ENCODE measurements at places on chromosomes 12 and 14. TPM values are rescaled to one million over a fixed set of nuclear protein-coding genes. Genes with fewer than 3 reads are reported as not detected.

DNA sequence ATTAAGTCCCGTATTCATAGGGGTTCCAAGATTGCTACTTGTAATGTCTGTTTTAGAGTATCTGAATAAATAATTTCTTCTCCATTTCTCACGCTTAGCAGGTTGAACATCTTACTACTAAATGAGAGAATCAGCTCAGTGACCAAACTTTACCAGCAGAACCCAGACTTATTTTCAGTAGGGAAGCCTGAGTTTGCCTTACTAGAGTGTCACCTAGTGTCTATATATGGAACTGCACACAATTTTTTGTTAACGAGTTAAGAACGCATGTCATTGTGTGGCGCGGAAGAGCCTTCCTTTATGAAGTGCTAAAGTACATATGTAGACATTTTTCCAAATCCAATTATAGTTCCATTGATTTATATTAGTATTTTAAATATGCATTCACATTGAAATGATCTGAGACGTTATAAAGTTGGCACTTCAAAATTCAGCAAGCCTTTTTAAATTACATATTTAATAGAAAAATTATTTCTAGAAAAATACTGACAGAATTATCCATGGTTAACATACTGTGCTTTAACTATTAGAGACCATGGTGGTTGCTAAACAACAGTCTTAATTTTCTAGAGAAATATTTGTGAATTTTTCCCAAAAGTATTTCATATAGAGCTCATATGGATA is 88.3 kb downstream of the RPS29 start:
- H3K4me3 ChIP-seq = no peak overlapping the region
- H3K36me3 ChIP-seq = no peaks in the 10 kb centered on the region
- H3K27me3 ChIP-seq = peaks cover 7% of the 10 kb centered on the region
- DNase-seq = no peak

The NRIP2 gene
- 0.48 TPM for total RNA-seq

The GPRC5D gene
- 97.6 TPM for total RNA-seq

- H3K36me3 ChIP-seq = no peaks in the 10 kb centered on the region
- H3K27me3 ChIP-seq = no peaks in the 10 kb centered on the region
- no peaks in the 10 kb centered on the region for H3K4me1 ChIP-seq
- H3K4me3 ChIP-seq = no peak overlapping the region
Measured at GRCh38 chr12:24088751-24089509, 139.5 kb upstream of the SOX5 start.

GRCh38 chr14:21257394-21257909 is 11.8 kb downstream of the HNRNPC start:
- H3K4me1 ChIP-seq = peaks cover 56% of the 10 kb centered on the region
- H3K4me3 ChIP-seq = no peak overlapping the region
- no peak for DNase-seq

- peak overlapping the region; percentile 17 for H3K27ac ChIP-seq
- no peaks in the 10 kb centered on the region for H3K27me3 ChIP-seq
- peaks cover 15% of the 10 kb centered on the region for H3K4me1 ChIP-seq
- no peak for DNase-seq
Measured at GRCh38 chr14:55780156-55780946, 200.3 kb downstream of the KTN1 start.

The NOS1 gene
- total RNA-seq = 15.4 TPM

GRCh38 chr14:30849354-30849753 is 25.0 kb upstream of the COCH start:
- H3K4me3 ChIP-seq = no peak overlapping the region
- H3K27ac ChIP-seq = no peak overlapping the region
- H3K4me1 ChIP-seq = no peaks in the 10 kb centered on the region
- no peaks in the 10 kb centered on the region for H3K27me3 ChIP-seq

The SPIC gene
- not detected for total RNA-seq

The FITM1 gene
- 2.3 TPM for total RNA-seq

The CLEC1A gene
- total RNA-seq = 1.3 TPM

DNA sequence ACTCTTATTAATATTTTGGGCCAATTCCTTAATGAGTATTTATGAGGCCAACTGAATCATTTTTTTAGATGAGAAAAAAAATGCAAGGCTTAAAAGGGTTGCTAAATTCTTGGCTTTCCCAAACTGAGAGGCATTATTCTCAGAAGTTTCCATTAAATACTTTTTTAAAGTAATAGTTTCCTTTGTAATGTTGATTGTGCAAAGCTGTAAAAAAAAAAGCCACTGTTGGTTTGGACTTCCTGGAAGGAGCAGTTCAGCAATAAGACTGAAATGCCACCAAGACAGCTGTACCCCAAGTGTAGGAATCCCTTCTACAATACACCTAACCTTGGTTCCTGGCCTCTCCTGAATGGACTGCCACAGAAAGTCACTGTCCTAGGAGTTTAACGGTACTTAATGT is 231.3 kb downstream of the MON2 start:
- no peaks in the 10 kb centered on the region for H3K36me3 ChIP-seq
- peaks cover 12% of the 10 kb centered on the region for H3K4me1 ChIP-seq
- no peaks in the 10 kb centered on the region for H3K27me3 ChIP-seq
- no peak overlapping the region for H3K27ac ChIP-seq

DNA sequence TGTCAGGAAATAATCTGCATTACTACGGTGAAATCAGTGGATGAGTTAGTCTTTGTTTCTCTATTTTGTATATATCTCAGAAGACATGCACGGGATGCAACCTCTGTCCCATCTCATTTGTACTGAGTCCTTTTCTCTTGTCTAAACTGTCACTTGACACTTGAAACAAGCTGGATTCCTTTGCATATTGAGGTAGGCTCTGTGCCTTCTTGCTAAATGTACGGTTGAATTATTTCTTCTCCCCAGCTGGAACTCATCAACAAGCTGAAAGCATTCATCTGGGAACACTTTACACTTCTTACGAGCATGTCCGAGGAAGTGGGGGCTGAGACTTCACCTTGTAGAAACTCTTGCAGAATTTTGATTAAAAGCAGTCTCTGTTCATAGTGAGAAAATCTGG is 119.5 kb downstream of the VEZT start:
- peaks cover 5% of the 10 kb centered on the region for H3K4me1 ChIP-seq
- H3K27me3 ChIP-seq = no peaks in the 10 kb centered on the region
- no peak overlapping the region for H3K27ac ChIP-seq
- DNase-seq = no peak
- no peak overlapping the region for H3K4me3 ChIP-seq

DNA sequence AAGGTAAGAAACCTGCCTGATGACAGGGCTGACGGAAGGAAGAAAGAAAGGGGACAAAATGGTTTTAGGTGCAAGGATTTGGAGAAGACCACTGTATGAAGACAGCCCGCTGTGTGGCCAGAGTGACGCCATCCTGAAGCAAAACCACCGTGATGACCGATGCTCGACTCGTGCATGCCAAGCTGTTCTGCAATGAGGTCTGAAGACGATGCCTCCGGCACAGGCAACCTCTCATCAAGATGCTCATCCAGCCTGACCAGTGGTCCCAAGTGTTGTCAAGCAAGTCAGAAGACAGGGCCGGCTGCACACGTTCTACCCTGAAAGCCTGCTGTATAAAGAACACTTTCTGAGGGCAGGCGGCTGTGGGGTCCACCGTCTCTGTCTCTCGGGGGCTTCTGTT is 34.8 kb downstream of the STX2 start:
- peaks cover 74% of the 10 kb centered on the region for H3K36me3 ChIP-seq
- H3K4me3 ChIP-seq = no peak overlapping the region
- no peaks in the 10 kb centered on the region for H3K4me1 ChIP-seq
- no peaks in the 10 kb centered on the region for H3K27me3 ChIP-seq

GRCh38 chr12:18966954-18967353 is 162.6 kb upstream of the PLEKHA5 start:
- no peak overlapping the region for H3K27ac ChIP-seq
- H3K4me1 ChIP-seq = no peaks in the 10 kb centered on the region
- H3K36me3 ChIP-seq = no peaks in the 10 kb centered on the region

The SMOC1 gene
- 3.1 TPM for total RNA-seq

GRCh38 chr12:89789862-89790261 is 81.2 kb upstream of the ATP2B1 start:
- H3K4me1 ChIP-seq = no peaks in the 10 kb centered on the region
- no peaks in the 10 kb centered on the region for H3K36me3 ChIP-seq
- no peak overlapping the region for H3K27ac ChIP-seq
- no peak for DNase-seq
- no peak overlapping the region for H3K4me3 ChIP-seq
- no peaks in the 10 kb centered on the region for H3K27me3 ChIP-seq

DNA sequence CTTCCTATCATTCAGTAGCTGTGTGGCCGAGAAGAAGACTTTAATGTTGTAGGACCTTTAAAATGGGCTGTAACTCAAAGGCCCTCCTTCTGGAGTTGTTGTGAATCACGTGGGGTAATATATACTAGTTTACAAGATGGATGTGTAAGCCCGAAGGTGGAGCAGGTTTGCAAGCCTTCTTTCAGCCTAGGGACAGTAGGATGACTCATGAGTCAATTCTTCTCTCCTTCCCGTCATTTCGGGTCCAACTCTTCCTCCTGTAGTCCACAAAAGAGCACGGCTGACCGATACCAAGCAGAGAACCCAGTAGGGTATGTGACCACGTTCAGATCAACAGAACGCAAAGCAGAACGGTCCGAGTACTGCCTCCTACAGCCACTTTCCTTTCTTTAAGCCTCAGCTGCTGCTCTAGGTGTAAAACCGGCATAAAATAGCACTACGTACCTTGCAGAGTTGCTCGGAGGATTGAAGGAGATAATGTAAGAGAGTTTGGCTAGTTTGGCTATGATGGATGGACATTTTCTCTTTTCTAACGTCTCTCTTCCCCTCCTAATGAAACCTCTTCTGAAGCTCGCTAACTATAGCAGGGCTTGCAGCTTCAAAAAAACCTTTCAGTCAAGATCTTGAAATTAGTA is 1.3 kb upstream of the RASSF3 start:
- H3K4me1 ChIP-seq = peaks cover 26% of the 10 kb centered on the region
- peak overlapping the region; percentile 87 for H3K4me3 ChIP-seq
- H3K36me3 ChIP-seq = no peaks in the 10 kb centered on the region
- peak overlapping the region; percentile 89 for H3K27ac ChIP-seq

GRCh38 chr12:18882690-18883089 is 144.8 kb downstream of the CAPZA3 start:
- no peak for DNase-seq
- no peaks in the 10 kb centered on the region for H3K36me3 ChIP-seq
- H3K27me3 ChIP-seq = no peaks in the 10 kb centered on the region
- no peak overlapping the region for H3K4me3 ChIP-seq
- H3K27ac ChIP-seq = no peak overlapping the region

All from suprapubic skin (tissue), 4 donors.